BJ (cell line): ENCODE measurements at places on chromosomes 11 and 22. TPM values are rescaled to one million over a fixed set of nuclear protein-coding genes. Genes with fewer than 3 reads are reported as not detected.
A peak's percentile ranks its signal among the peaks of the same experiment; 100 is the strongest.

DNA sequence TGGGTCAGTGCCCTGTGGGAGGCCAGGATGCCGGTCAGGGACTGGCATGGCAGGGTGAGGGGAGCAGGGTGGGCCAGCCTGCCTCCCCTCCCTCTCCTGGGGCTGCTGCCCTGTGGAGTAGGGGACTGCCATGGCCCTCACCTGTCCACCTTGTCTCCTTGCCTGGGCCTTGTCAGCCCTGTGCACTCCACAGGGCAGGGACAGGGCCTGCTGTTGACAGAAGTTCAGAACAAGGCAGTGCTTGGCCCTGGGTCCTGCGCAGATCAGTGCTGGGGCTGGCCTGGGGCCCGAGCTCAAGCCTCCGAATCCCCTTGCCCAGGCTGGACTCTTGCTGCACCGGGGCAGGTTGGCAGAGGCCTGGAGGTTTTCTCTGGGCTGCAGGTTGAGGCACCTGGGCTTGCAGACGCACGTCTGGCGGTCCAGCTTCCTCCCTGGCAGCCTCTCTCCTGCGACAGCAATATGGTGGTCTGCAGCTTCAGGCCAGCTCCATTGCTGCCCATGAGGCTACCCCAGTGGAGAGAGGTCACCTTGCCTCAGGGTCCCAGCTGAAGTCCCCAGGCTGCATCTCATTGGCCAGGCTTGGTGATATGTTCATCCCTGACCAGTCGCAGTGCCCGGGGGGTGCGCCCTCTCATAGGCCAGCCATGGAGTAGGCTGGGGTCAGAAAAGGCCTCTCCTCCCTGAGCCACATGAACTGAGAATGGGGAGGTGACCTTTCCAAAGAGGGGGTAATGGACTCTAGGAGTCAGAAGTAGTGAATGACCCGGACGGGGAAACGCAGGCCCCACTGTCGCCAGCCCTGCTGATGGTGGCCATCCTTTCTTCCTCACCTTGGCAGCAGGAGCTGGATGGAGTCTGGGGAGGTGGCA lies 21.5 kb upstream of the CHKA start:
- no peak for DNase-seq

- no peak for DNase-seq
Observed at GRCh38 chr11:59560290-59560701, 49.0 kb downstream of the OR4D9 start.

DNA sequence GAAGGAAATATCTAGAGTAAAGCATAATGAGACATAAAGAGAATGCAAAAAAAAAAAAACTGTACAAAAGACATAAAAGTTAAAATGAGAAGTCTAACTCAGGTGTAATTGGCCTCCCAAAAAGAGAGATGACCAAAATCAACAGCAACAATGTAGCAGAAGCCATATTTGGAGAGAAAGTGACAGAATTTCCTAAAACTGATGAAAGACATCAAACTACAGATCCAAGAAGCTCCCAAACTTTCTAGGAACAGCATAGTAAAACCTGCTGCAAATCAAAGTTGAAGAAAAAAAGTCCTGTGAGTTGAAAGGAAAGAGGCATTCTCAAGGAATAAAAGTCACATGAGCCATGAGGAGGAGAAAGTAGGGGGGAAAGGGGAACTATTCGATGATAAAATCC lies 231.3 kb downstream of the METTL15 start:
- no peak for DNase-seq

GRCh38 chr11:19714387-19715363 lies 2.0 kb downstream of the NAV2 start:
- peak; percentile 19 for DNase-seq

TSGA10IP gene
- polyA plus RNA-seq: not detected in 2 replicates

HBG2 gene
- polyA plus RNA-seq: not detected in 2 replicates

DNA sequence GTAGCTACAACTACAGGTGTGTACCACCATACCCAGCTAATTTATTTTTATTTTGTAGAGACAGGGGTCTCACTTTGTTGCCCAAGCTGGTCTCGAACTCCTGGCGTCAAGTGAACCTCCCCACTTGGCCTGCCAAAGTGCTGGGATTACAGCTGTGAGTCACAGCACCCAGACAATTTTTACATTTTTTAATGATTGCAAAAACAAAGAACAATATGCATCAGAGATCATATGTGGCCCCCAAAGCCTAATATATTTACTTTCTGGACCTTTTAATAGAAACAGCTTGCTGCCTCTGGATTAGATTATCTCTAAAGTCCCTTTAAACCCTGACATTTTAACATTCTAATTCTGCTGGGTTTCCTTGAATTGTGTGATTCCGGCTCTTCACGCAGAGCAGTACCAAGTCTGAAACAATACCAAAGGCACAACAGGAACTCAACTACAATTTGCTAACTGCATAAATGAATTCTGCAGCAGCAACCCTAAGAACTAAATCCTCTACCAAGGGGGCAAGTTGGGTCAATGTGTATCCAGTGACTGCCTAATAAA lies 25.0 kb downstream of the RAB30 start:
- no peak for DNase-seq

MS4A14 gene
- not detected in 2 replicates for polyA plus RNA-seq

DNA sequence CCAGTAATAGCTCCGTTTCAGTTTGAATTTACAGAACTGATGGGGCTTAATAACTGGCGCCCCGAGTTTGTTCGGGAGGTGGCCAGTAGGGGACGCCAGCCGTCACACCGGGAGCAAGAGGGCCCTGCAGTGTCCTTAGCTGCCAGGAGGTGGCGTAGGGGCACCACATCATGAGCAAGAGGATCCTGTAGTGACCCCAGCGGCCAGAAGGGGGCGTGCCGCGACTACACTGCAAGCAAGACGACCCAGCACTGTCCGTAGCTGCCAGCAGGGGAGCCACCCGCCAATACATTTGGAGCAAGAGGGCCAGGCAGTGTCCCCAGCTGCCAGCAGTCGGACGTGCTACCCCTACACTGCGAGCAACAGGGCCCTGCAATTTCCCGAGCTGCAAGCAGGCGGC lies 663.7 kb upstream of the B3GAT1 start:
- no peak for DNase-seq

GRCh38 chr22:42313204-42313603 lies 42.8 kb upstream of the TCF20 start:
- no peak for DNase-seq

CTSC gene
- polyA plus RNA-seq: 175 and 224 TPM in 2 replicates

- no peak for DNase-seq
Observed at GRCh38 chr11:12272821-12273617, 104.4 kb upstream of the PARVA start.

GPR83 gene
- polyA plus RNA-seq: 0.04 TPM in 1 of 2 replicates, not detected in the other

- no peak for DNase-seq
Observed at GRCh38 chr22:25105817-25106650, 93.6 kb upstream of the CRYBB3 start.

- DNase-seq: no peak
Observed at GRCh38 chr22:46180370-46181137, 30.2 kb downstream of the PPARA start.

MIAT gene
- 1.1 and 1.2 TPM in 2 replicates for polyA plus RNA-seq

FGF4 gene
- polyA plus RNA-seq: not detected in 2 replicates

DNA sequence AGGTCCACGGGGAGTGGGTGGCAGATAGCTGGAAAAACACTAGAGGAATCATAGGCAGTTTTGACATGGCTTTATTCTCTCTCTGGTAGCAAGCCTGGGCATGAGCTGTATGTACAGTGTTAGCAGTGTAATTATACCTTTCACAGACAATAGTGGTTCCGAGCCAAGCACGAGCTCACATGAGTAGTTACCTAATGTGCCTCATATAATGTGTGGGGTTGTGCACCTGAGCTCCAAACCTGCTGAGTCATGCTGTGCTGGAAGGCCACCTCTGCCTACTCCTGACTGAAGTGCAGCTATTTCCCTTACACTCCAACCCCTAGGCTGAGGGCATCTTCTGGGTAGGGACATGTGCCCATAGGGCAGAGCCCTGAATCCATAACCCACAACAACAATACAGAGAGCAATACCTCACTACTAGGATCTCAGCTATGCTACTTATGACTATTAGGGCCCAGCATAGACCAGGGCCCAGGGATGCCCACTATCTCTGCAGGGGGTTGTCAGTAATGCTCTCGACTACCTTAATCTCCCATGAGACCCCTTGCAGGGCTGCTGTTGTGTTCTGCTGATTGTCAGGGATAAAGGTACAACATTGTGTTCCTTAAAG lies 432.1 kb downstream of the DYNC2H1 start:
- DNase-seq: no peak

DNA sequence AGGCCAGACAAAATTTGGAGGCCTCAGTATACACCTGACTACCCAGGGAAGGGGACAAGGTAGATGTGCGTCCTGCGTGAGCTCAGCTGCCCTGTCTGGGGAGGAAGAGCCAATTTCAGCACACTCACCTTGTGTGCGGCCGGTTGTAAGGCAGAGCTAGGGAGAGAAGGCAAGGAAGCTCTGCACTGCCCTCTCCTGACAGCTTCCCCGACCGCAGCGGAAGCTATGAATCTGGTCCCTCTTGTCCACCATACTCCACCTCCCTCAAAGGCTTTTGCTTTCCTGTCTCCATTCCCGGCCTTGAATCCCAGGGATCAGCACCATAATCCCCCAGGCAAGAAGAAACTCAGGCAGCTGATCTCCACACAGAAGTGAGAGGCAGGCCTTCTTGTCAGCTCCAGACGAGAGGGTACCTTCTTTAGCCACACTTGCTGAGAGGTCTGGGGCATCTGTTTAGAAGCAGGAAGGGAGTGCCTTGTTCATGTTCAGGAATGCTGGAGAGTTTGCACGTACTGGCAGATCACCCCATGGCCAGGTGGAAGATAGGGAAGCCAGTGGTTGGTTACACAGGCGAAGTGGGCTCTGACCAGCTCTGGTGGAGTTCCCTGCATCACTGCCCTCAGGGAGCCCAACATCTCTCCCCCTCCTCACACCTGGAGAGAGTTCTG lies 62.5 kb downstream of the FEZ1 start:
- no peak for DNase-seq

DNA sequence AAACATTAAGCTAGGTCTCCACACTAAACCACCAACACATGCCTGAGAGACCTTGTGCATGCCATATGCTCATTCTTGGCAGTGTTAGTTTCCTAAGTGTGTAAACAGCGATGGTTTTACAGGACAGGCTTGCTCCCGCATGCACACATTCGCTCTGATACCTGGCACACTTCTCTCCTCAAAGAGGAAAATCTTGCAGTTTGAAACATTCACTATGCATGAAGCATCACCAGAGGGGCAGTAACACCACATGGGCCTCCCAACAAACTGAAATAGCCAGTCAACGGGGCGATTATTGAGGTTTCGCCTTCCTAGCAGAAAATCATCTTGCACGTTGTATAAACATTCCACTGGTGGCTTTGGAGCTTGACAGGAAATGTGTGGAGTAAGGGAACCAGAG lies 52.6 kb downstream of the ABTB2 start:
- DNase-seq: peak; percentile 16

UBQLN3 gene
- polyA plus RNA-seq: 0.05 TPM in 1 of 2 replicates, not detected in the other

XKR3 gene
- polyA plus RNA-seq: not detected in 2 replicates

GRCh38 chr11:18650859-18651557 lies 16.9 kb upstream of the SPTY2D1 start:
- DNase-seq: no peak

CDC42BPG gene
- polyA plus RNA-seq: 0.01 and 0.02 TPM in 2 replicates

DNA sequence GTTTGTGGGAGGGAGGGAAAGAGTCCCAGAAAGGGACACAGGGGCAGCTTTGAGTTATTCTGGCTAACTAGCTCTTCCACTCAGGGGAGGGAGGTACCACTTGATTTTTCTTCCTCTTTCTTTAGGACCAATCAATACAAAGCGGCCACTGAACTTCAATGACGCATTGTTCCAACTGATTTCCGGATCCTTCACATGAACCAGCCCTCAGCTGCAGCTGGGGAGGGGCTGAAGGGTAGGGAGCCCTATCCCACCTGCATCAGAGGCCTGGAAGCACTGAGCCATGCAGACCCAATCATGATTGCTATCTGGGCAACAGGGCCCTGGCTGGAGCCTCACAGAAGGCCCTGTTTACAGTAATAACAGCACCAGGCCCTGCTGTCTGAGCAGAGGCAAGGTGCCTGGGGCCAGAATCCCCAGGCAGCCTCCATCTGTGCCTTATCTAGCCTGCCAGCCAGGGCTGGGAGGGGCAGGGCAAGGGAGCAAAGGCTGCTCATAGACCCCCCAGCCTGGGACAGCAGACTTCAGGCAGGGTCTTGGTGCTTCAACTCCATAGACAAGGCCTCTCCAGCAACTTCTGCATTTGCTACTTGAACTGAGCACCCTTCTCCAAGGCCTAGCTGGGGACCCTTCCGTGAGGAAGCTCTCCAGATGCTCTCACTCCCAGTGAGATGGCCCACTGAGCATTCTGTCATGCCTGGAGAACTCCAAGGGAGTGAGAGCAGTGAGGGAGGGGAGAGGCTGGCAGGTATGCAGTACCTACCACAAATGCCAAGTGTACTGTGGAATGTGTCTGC lies 22.5 kb downstream of the CLPB start:
- DNase-seq: no peak

GRCh38 chr11:72652873-72653630 lies 21.2 kb downstream of the PDE2A start:
- no peak for DNase-seq

SCGB2A2 gene
- not detected in 2 replicates for polyA plus RNA-seq

DRAP1 gene
- 137 and 141 TPM in 2 replicates for polyA plus RNA-seq

HTR3B gene
- polyA plus RNA-seq: not detected in 2 replicates

DNA sequence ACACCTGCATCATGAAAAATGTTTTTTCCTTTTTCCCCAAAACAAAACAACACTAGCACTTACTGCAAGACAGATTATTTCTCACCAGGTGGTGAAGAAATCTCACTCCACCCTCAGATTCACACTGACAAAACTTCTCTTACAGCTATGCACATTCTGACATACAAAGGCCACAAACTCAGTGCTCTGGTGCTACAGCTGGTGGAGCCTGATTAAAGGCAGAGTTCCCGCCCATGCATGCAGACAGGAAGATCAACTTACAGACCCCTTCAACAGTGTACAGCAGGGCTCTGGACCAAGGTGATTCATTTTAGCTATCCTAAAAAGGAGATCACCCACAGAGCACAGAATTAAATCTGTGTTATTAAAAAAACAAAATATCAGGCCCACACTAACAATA lies 112.6 kb downstream of the CADM1 start:
- no peak for DNase-seq

DNA sequence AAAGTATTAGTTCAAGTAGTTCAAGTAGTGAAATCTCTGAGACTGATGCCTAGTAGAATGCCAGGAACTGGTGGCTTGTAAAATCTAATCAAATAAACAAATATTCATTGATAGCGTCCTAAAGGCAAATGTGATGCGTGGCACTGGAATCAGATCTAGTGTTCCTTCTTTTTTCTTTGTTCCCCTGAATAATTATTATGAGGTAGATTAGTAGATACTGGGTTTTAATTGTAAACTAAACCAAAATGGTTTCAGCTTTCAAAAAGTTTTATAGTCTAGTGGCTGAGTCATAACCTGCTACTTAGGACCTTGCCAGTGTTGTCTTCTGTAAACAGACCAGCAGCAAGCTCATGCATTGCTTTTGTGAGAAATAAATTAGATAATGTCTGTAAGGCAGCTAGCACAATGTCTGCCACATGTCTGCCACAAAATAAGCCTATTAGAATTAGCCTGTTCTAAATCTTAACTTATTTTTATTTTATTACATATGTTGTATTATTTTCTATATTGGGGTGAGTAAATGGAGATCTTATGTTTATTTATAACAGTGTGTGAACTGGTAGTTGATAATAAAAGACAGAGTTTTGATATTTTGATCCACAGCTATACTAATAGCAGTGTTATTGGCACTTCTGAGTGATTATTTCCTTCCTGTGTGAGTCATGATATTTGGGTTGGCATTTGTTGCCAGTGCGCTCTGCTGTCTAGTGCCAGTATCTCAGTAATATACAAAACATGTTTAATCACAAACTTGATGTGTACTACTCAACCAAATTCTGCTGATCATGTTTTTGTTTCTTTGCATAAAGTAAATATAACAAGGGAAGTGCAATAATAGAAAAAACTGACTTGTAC lies 135.7 kb downstream of the TMEM135 start:
- peak; percentile 37 for DNase-seq

- no peak for DNase-seq
Observed at GRCh38 chr11:132898021-132898420, 634.3 kb downstream of the OPCML start.
